ENCODE measurements at places on chromosomes 2 and 18.

DNA sequence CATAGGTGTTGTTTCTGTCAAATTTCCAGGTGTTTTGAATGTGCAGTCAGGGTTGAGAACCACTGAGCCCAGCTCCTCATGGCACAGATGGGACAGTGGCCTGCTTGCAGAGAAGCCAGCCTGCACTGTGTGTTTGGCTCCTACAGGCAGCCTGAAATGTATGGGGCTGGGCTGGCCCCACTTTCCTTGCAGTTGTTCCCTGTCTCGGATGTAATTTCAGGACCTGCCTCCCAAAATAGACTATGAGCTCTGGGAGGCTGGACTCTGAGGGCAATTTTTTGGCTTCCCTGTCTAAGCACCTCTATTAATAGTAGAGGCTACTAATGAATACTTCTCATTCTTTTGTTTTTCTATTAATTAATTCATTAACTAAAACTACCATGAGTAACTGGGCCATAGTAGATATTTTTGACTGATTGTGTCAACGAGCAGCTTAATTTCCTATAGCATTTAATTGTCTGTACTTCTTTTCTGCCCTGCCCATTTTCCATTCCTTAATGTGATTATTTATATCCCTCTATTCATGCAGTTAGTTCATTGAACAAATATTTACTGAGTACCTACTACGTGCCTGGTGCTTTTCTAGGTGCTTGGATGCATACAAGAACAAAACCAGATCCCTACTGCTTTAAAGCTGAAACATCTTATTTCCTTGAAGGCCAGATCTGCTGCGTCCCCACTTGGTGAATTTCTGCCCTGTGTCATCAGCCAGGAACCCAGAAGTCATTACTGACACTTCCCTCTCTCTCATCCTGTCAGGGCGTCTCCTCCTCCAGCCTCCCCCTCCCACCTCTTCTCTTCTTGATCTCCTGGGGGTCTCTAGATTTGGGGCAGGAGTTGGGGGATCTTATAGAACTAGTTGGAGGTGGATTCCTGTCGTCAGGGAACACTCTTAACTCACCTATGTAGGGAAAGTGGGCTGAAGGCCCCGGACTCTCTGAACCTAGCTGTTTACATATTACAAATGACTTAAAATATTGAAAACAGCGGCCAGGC lies 16.3 kb downstream of the DYSF start:
- no peak for DNase-seq

GRCh38 chr2:20182241-20182931 lies 42.5 kb downstream of the SDC1 start:
- DNase-seq, result no peak

GRCh38 chr2:168185583-168186274 lies 61.7 kb downstream of the STK39 start:
- no peak for DNase-seq

GRCh38 chr2:168130346-168130745 lies 117.0 kb downstream of the STK39 start:
- no peak for DNase-seq

- DNase-seq, result no peak
These were observed 103.0 kb upstream of the STK17B start for GRCh38 chr2:196274387-196274809.

DNA sequence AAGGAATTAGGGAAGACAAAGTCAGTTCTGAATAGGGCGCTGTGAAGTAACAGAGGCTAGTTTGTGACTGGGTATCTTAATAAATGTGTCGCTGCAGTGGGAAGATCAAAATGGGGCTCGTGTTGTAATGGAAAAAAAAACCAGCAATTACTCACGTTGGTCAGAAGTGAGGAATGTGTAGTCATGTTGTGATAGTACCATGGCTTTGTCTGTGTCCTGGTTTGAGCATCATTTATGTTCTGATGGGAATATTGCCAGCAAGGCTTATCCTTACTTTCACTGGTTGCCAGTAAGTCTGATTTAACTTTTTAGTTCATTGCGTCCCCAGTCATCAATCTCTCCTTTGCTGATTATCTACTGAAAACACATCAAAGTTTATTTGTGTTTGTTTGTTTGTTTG lies 467.6 kb downstream of the NYAP2 start:
- no peak for DNase-seq

DNA sequence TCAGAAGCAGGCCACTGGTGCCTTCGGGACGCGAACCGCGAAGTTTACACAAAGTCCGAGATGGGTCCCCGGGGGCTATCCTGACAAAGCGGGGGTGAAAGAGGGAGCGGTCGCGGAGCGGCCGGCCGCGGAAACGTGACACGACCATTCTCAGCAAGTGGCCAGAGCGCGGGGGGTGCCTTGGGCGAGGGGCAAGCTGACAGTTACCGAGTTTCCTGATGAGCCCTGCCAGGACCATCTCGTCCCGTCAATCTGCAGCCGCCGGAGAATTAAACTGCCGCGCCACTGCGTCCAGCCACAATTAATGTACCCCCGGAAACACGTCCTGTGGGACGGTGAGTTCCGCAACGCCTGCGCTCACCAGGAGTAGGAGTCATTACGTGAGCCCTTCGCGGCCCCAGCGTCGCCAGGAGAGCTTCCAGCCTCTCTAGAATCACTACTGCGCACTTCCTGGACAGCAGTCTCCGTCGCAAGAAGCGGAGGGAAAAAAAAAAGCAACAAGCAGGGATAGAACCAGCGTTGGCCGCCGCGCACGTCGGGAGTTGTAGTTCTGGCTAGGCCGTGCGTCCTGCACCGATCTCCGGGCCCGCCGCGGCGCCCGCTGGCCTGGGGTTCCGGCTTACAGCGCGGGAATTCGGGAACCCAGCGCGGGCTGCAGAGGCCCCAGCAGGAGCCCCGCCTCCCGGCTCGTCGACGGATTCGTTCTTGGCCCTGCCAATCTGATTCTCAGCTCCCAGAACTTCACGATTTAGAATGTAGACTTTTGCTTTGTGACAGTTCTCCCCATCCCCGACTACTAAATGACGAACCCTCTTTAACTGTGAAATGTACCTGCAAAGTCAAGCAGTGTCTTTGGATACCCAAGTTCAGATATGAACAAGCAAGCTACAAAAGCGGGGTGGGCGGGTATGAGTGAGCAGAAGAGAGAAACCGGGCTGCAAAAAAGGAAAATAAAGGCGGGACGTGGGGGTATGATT lies at the start of gene RTTN:
Gene RTTN, minus strand, starts transcription at position 267 of the 977 bp plus-strand sequence. Its CDS starts 29 bp downstream, at position 238.
- DNase-seq, result peak; percentile 85

DNA sequence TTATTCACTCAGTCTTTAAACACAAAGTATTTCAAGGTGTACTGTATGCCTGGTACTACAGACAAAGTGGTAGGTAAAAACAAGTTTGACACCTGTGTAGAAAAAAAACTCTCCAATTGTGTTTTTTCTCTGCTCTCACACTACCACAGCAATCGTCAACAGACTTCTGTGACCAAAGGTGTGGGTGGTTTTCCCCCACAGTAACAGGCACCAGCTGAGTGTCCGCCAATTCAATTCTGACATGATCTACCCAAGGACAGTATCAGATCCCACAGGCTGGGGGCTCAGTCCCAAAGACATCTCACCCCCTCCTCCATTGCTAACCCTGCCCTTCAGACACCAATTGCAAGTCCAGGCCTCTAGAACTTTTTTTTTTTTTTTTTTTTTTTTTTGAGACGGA lies 71.2 kb downstream of the CD226 start:
- DNase-seq, result no peak

- DNase-seq, result peak; percentile 31
These were observed 38.0 kb downstream of the TMX3 start for GRCh38 chr18:68676913-68677312.

DNA sequence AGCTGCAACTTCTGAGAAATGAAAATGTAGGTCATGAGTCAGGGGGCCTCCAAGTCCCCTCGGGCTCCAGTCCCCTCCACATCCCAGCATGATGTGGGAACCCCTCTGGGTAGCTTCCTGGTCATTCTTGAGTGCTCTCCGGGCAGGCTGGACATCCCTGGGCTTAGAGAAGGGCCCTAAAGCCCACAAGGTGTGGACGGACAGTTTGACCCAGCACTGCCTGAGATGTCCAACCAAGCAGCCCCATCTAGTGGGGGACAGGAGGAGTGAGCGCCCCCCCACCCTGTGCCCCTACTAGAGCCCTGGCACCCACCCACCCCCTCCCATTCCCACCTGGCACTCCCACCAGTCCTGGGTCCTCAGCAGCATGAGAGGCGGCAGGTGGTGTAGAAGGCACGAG lies 46.0 kb downstream of the CYP27C1 start:
- DNase-seq, result no peak

- no peak for DNase-seq
These were observed 3.1 kb downstream of the KCNE4 start for GRCh38 chr2:223055140-223055539.

GRCh38 chr2:34492561-34493455 lies 893.7 kb upstream of the FAM98A start:
- DNase-seq, result no peak

DNA sequence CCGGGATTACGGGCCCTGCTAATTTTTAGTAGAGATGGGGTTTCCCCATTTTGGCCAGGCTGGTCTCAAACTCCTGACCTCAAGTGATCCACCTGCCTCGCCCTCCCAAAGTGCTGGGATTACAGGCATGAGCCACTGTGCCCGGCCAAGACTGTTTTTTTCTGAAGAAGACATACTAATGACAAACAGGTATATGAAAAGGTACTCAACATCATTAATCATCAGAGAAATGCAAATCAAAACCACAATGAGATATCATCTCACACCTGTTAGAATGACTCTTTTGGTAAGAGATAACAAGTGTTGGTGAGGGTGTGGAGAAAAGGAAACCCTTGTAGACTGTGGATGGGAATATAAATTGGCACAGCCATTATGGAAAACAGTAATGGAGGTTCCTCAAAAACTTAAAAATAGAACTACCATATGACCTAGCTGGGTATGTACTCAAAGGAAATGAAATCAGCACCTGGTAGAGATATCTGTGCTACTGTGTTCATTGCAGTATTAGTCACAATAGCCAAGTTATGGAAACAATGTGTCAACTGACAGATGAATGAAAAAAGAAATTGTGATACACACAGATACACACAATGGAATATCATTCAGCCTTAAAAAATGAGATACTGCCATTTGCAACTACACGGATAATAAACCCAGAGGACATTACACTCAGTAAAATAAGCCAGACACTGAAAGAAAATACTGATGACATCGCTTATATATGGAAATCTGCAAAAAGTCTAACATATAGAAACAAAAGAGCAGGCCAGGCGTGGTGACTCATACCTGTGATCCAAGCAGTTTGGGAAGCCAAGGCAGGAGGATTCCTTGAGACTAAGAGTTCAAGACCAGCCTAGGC lies 20.8 kb downstream of the SOS1 start:
- no peak for DNase-seq

DNA sequence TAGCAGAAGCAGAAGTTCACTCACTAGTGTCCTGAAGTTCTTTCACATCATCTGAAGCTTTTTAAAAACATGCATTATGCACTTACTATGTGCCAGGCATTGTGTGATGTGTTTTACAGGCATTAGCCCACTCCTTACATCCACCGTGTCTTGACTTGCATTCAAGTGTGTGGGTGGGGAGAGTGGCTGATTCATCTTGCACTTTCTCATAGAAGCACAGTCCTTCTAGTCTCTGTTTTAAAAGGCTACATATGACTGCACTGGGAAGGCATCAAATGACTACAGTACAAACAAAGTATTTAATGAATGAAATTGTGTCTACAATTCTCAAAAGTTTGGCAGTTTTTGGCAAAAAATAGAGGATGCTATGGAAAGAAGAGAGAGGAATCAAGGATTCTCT lies 21.6 kb upstream of the DSC3 start:
- peak; percentile 30 for DNase-seq

- no peak for DNase-seq
These were observed 105.5 kb upstream of the RNF152 start for GRCh38 chr18:61998335-61998734.

DNA sequence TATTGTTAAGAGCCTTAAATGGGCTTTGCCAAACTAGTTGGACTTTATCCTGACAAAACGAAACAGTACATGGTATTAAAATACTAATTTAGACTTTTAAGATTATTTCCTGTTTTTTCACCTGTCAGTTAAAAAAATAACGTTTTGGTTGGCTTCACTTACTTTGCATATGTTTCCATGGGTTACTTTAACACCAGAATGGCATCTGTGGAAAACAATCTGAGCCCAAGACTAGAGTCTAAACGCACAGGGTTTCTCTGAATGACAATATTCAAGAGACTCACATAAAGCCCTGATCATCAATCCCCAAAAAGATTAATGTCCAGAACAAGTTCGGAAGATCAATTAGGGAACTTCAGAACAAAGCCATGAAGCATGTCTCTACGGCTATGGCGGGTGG lies 888.0 kb downstream of the EPHA4 start:
- no peak for DNase-seq

- peak; percentile 65 for DNase-seq
These were observed 40.2 kb upstream of the ITM2C start for GRCh38 chr2:230824406-230824978.

- DNase-seq, result no peak
These were observed 11.9 kb downstream of the ZNF407 start for GRCh38 chr18:74609535-74609934.

DNA sequence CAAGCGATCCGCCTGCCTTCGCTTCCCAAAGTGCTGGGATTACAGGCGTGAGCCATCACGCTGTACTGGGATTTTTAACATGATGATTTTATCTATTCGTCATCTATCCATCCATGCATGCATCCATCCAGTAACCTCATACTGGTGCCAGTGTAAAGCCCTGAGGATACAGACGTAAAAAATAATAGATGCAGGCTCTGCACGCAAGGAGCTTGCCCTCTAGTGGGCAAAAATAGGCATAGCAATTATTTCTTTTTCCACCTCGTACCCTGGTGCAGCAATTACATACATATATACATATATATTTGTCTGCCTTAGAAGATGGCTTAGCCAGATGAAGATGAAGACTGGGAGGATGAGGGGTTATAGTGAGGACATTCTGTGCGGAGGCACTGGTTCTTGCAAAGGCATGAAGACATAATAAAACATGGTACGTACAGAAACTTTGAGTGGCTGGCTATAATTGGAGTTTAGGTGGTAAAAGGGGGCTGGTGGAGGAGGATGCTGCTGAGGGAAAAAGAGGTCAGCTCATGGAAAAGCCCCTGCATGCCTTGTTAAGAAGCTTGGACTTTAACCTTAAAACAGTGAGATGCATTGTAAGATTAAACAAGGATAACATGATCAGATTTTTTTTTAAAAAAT lies 19.6 kb upstream of the RPIA start:
- peak; percentile 19 for DNase-seq

DNA sequence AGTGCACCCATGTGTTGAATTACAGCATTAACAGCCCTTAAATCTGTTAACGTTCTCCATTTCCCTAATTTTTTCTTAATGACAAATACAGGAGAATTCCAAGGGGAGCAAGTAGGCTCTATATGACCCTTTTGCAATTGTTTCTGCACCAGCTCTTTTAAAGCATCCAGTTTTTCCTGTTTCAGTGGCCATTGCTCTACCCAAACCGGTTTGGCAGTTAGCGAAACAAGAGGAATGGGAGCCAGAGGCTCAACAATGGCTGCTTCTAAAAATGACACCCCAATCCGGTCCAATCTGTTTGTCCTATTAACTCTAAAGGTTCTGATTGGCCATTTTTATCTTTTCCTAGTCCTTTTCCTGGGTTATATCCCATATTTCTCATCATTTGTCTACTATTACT lies 15.1 kb upstream of the SUCLG1 start:
- DNase-seq, result no peak

DNA sequence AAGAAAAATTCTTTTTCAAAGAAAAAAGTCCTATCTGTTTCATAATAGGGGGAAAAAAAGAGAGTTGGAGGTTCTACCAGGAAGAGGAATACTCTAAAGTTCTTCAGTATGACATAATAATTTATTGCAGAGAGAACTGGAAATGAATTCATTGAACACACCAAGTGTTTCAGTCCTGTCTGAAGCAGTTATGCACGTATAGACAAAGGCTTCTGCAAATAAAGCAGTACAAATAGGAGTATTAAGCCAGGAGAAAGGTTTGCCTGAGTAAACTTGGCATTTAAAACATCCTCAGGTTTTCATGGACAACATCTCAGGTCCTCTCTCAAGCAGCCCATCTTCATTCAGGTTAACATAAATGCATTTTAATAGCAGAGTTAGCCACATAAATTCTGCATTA lies 141.6 kb downstream of the CCDC148 start:
- DNase-seq, result no peak
